Stimulated activated CD4-positive, alpha-beta T cell treated with anti-CD3 and anti-CD28 coated beads, TNF-alpha, amount 100 ng/mL, for 4 hours (primary cell): ENCODE measurements at places on chromosomes 5 and 9.
A peak's percentile ranks its signal among the peaks of the same experiment; 100 is the strongest.

- DNase-seq: no peak
Observed at GRCh38 chr5:103829585-103829984, 267.0 kb upstream of the NUDT12 start.

DNA sequence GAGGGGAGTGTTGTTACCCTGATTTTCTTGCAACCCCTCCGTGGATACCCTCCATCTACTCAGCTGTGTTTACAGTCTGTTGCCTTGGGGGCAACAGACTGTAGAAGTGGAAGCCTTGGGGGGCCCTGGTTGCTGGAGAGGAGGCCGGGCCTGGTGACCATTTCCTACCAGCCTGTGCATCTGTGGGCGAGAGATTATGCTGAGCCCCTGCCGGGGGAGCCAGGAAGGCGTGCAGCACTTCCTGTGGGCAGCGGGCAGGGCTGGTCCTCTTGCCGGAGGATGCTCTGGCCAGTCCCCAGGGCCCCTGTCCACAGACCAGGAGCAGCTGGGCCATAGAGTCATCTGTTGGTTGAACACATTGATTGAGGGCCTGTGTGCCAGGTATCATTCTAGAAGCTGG, 11.1 kb downstream of the ERGIC1 start:
- no peak for DNase-seq

DNA sequence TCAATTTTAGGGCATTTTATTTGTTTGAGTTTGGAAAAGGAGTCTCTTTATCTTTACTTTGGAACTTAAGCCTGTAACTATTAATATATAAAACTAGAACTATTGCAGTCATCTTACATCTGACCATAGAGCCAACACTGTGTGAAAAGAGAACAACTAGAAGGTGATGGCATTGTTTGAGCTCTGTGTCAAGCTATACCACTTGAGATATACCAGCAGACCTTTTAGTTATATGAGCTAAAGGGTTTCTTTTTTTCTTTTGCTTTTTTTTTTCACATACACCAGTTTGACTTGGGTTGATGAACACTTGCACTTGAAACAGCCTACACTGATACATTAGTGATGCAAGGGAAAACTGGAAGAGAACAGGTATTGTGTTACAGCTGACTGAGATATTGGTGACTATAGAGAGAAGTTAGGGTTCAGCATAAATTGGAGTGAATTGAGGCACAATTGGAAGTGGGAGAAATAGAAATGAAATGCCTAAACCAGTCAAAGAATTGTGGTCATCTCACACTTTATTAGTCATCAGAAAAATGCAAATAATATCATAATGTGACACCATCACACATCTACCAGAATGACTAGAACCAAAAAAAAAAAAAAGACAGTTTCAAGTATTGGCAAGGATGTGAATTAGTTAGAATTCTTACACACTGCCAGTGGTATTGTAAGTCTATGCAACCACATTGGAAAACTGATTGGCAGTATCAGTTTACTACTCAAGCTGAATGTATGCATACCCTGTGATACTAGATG, 60.9 kb downstream of the ADRB2 start:
- no peak for DNase-seq

DNA sequence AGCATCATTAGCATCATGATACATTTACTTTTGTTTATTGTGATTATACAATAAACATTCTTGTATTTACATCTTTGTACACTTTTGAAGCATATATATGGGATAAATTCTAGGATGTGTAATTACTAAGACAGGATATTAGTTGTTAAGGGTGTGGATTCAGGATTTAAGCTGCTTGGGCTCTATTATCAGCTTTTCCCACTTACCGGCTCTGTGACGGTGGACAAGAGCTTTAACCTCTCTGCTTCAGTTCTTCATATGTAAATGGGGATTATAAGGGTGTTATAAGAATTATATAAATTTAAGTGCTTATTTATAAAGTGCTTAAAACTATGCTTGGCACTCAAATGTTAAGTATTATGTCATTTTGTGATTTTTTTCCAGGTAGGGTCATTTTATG, 131.1 kb downstream of the FER start:
- DNase-seq: no peak

GRCh38 chr5:135831851-135832555, 2.5 kb upstream of the SLC25A48 start:
- no peak for DNase-seq

DNA sequence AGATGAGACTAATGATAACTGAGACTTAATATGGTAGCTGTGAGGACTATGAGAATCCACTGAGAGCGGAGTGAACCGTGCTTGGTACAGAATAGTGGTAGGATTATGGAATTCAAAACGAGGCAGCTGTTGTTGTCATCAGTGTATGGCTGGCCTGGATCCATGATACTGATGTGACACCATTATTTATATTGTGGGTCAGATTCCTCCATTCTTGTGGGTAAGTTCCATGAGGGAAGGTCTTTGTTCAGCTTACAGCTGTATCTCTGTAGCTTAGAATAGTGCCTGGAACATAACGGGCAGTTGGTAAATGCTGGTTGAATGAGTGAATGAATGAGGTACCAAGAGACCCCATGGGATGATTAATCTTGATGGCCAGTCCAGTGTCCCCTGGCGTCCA, 61.8 kb downstream of the ACER2 start:
- DNase-seq: no peak

- no peak for DNase-seq
Observed at GRCh38 chr5:178348356-178349074, 115.9 kb upstream of the PHYKPL start.

GRCh38 chr9:76358628-76359280, 35.5 kb downstream of the RFK start:
- DNase-seq: no peak

DNA sequence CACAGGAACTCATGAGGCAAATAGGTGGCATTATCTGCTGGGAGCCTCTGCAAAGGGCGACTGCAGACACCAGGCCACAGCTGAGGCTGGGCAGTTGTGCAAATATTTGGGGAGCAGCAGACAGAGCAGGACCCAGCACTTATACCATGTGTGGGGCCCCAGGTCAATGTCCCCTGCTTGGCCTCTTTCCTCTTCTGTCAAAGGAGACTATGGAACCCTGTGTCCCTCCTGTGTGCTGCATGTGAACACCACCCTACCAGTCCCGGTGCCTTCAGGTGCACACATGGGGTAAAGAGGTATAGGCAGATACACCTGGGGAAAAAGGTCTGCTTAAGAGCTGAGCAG, 50.8 kb downstream of the ROR2 start:
- no peak for DNase-seq

DNA sequence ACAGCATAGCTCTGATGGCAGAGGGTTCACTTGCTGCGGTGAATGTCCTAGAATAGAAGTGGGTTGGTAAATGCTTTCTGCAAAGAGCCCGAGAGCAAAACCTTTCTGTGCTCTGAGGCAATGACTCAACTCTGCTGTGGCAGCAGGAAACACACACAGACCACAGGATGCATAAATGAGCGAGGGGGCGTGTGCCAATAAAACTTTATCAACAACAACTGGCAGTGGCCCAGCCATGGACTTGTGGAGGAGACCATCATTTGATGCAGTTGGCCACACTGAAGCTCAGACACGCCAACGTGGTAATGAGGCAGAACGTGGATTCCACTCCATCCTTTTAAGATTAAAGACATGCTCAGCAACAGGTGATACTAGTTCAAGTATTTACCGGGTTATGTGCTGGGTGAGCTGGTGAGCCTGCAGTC, 6.8 kb downstream of the MRPL36 start:
- DNase-seq: peak; percentile 42

- DNase-seq: no peak
Observed at GRCh38 chr5:9405196-9405754, 140.6 kb downstream of the SEMA5A start.

DNA sequence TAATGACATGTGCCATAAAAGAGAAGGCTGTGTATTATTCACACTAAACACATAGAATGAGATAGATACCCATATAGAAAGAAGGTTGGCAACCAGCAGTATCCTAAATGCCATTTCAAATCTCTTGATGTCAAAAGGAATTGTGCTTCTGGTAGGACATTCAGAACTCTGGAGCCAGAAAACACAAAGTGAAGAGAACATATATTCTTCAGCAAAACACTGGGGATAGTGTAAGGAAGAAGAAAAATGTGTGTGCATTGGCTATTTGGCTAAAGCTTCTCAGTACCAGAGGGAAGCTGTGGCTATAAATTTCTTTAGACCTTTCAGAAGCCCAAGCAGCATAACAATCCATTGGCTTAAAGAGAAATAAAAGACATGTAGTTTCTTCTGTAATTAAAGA, 551.6 kb upstream of the C9orf72 start:
- no peak for DNase-seq

GRCh38 chr5:177447611-177448243, 1.1 kb downstream of the PRR7 start:
- DNase-seq: no peak

DNA sequence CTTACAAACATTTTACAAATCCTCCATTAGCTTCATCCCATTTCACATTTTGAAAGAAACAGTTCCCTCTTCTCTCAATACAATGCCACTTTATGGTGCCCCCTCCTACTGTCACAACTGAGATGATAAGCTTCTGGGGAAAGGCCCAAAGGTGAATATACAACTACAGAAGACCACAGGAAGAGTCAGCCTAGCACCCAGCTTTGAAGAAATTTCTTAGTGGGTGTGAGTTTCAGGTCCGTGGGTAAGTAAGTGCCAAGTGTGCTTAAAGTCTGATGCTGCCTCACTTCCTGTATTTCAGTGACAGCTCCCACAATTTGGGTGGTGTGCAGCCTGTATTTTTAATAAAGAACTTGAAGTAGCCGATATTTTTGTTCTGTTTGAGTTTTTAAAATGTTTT, 68.1 kb downstream of the ARHGEF28 start:
- DNase-seq: no peak

- no peak for DNase-seq
Observed at GRCh38 chr5:179462040-179462439, 88.3 kb upstream of the RUFY1 start.

DNA sequence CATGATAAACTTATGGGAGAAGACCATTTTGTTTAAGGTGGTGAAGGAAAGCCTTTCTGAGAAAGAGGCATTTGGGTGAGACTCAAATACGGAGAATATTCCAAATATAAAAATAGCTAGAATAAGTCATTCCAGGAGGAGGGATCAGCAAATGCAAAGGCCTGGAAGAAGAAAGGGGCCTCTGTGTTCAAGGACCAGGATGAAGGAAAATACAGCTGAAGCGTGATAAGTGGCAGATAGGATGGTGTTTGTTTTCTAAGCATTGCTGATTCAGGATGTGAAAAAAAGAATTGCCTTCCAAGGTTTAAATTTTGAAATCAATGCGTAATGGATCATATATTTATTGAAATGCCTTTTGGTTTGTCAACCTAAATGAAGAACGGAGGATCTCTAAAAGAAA, 59.4 kb upstream of the CAST start:
- no peak for DNase-seq

GRCh38 chr9:128115187-128116103, 12.1 kb downstream of the PTGES2 start:
- no peak for DNase-seq

- no peak for DNase-seq
Observed at GRCh38 chr5:124180299-124180874, 566.1 kb downstream of the ZNF608 start.

DNA sequence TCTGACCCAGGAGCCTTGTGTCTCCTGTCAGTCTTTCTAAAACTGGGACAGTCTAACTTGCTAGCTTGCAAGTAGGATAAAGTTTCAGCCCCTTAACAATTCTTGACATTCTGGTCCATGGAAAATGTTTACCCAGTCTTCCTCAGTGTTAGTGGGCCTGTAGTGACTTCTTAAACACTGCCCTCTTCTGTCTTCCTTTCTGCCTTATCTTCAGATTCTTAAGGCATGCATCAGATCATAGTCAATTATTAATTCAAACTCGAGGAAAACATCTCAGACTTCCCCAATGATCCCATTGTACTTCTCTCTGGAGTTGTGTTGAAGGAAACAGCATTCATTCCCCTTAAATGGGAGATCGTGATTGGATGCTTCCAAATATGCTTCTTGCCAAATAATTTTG, 1199.8 kb downstream of the DTWD2 start:
- DNase-seq: no peak

DNA sequence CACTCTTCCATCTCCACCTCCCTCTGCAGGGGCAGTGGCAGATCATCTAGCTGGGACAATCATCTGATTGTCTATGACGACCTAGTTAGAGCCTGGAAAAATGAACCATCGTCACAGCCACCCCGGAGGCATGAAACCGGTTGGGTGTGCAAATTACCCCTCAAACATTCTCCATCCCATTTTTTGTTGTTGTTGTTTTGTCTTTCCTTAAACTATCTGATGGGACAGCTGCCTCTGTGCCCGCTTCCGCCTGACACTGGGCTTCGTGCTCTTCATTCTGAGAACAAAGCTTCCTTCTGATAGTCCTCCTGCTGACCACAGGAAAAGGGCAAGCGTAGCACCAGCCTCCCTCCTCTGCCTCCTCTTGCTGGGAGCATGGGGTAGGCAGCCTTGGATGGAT, 7.0 kb upstream of the NDST1 start:
- DNase-seq: no peak

GRCh38 chr5:178439493-178440180, 150.6 kb downstream of the COL23A1 start:
- no peak for DNase-seq

DNA sequence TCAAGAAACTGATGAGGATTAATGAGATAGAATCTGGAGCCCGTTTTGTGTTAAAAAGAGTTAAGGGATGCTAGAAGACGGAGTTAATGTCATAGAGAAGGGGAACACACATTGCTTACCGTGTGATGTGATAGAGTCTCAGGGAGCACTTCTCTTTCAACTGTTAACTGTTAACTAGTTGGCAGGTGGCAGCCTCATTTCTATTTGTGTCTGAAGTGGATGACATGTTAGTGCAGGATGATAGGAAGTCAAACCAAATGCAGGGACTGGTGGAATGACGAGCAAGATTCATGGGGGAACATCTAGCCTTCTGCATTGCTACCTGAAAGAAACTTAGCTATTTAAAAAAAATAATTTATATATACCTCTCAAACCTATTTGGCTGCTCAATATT, 222.7 kb downstream of the MAST4 start:
- no peak for DNase-seq

DNA sequence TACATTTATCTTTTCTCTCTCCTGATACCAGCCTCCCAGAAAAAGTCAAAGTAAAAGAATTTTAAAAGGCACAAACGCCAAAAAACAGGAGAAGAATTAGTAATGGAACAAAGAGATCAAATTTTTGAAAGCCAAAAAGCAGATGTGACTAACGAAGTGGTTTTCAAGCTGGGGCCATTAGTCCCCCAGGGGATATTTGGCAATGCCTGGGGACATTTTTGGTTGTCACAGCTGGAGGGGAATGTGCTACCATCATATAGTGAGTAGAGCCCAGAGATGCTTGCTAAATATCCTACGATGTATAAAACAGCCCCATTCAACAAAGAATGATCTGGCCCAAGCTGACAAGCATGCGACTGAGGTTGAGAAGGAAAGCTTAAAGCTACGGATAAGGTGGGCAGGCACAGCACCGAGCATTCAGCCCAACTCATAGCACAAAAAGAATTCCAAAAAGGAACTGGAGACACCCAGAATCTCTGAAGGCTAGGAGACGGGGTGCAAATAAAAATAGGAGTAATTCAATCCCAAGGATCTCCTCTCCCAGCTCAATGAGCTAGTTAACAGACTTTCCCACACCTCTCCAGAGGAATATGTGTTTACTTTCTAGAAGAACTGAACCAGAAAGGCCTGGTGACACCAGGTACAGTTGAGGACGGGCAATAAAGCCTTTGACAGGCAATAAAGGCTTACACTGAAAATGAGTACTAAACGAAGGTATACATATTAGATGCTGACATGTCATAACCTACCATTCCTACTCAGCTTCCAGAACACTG, 269.0 kb downstream of the DENND1A start:
- no peak for DNase-seq
